ENCODE measurements at places on chromosomes 1 and 21.

DNA sequence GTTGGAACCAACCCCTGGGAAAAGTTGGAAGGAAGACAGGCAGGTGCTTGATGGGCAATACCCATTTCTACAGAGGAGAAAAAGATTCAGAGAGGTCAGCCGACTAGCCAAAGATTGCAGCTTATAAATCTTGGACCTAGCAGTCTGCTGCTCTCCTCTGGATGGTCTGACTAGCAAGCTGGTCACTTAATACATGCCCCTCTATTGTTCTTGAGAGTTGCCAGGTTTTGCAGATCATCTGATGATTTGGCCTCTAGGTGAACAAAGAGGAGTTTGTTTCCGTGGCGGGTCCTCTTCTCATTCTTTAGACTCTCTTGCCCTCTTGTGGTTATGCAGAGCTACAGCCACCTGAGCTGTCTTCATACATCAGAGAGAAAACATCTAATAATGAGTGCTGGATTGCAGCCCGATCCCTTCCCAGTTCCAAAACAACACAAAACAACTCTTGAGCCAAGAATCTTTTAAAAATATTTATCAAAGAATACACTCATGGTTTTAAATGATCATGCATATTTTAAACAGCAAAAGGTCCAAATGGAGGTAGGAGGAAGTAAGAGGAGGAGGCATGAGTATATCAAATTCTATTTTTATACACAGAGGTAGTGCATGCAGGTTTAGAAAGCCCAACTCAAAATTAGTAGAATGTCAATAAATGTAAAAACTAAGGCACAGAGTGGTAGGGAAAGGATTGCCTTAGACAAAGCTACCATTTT is 115.7 kb downstream of the SLC30A10 start:
- DNase-seq = no peak

DNA sequence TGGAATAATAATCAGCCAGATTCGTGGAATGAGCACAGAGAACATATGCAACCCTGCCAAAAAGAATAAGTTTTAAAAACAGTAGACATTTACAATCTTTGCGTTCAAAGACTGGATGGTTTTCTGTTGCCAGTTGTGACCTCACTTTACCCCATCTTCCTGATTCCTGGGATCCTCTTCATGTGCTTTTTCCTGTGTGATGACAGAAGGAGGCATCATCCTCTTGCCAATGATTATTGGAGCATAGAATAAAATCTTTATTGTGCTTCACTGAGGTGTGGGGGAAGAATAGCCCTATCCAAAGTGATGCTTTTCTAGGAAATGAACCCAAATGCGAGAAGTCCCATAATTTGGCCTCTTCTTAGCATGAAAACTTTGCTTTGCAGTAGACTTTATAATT is 15.0 kb upstream of the BARHL2 start:
- DNase-seq = no peak

- DNase-seq = no peak
Measured at GRCh38 chr1:202578001-202578504, 132.2 kb downstream of the SYT2 start.

- DNase-seq = no peak
Measured at GRCh38 chr1:100077531-100077930, 55.2 kb downstream of the SASS6 start.

- DNase-seq = no peak
Measured at GRCh38 chr1:183636783-183637182, 1.2 kb upstream of the ARPC5 start.

GRCh38 chr21:42459546-42460215 is 36.3 kb downstream of the RSPH1 start:
- DNase-seq = no peak

GRCh38 chr1:11046270-11046566 is 821 bp downstream of the MASP2 start:
- DNase-seq = no peak

DNA sequence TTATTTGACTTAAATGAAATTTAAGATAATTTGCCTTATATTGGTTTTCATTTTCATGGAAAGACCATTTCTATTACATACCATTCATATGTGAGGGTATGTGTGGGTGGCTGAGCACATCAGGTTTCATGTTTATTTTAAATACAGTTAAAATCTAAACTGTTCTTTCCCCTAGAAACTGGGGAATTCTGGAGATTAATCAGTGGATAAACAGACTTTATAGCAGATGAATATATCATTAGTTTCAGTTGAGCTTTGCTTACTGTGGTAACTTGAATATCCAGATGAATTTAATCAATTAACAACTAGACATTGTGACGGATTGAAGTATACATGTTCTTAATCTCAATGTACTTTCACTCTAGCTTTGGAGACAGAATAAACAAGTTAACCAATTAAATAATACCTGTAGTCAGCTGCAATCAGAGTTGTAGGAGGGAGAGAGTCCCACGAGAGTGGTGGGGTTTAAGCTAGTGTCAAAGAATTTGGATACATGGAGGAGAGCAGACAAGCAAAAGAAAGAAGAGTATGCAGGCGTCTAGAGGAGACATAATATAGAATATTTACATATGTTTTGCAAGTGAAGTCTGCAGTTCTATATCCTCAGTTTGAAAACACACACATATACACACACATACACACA is 97.6 kb downstream of the PDE4B start:
- no peak for DNase-seq

GRCh38 chr1:15017120-15017519 is 136.4 kb upstream of the TMEM51 start:
- DNase-seq = no peak

- no peak for DNase-seq
Measured at GRCh38 chr1:19648689-19649088, 4.6 kb downstream of the NBL1 start.

DNA sequence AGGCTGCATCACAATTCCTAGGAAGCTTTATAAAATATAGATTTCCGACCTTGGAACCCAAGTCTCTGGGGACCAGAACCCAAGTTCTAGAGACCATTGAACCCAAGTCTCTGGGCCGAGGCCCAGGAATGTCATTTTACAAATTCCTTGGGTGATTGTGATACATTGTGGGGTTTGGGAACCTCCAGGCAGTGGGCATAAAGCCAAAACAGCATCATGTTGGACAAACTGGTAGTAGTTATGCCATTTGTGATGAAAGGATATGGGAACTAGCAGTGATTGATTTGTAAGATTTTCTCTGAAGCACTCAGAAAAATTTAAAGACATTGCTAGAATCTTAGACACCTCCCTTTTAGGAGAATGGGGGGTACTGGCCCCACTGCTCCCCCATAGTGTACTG is 160.2 kb downstream of the HIVEP3 start:
- no peak for DNase-seq

- DNase-seq = no peak
Measured at GRCh38 chr1:227343727-227344551, 25.6 kb upstream of the CDC42BPA start.

DNA sequence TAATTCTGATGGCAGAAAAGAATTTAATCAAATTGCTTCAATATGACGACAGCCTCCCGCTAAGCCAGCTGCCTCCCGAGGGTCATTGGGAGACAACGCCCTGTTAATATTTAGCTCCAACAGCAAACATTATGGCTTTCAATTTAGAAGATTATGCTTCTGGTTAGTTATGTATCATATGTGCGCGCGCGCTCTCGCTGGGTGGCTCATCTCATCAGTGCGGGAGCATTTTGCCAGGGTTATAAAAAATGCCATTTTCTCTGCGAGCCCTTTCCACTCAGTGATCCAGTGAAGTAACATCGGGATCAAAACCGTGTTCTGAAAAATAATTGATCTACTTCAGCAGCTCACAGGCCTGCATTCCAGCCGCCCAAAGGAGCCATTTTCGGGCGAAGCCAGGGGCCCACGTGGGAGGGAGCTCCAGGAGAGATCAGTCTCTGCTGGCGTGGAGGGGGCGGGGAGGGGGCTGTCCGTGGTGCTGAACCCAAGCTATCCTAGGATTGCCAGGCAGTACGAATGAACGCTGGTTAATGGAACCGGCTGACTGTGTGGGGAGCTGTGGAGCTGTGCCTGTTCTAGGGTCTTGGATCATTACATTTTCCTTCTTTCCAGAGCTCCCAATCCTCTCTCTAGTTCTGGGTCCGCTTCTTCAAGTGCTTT is 219.1 kb upstream of the ZC3H12A start:
- no peak for DNase-seq

- DNase-seq = no peak
Measured at GRCh38 chr1:245154429-245155271, at the start of gene KIF26B. TSS of gene KIF26B (plus strand) at chr1:245154985. CDS start at chr1:245155425, 440 bp downstream.

DNA sequence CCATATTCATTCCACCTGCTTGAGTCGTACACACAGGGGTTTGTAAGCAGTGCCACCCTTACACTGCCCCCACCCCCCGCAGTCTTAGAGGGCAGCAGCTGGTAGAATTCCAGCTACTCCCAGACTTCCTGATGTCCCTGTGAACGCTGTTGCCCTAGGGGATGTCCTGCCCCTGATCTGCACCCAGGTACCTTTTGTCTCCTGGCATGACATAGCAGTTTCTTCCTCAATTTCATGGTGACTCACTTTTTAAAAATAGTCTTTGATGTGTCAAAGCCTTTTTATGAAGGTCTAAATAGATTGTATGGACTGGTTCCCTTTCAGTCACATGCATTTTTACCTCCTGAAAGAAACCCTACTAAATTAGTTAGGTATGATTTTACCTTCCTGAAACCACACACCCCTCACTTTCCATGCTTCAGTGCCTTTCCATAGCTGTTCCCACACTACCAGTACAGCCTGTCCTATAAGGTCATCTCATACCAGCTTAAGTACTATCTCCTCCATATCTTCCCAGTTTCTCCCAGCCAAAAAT is 76.4 kb downstream of the ST3GAL3 start:
- no peak for DNase-seq

GRCh38 chr1:6329851-6330250 is 63.7 kb downstream of the ACOT7 start:
- DNase-seq = no peak

GRCh38 chr1:117735045-117735992 is 129.5 kb downstream of the TENT5C start:
- no peak for DNase-seq

DNA sequence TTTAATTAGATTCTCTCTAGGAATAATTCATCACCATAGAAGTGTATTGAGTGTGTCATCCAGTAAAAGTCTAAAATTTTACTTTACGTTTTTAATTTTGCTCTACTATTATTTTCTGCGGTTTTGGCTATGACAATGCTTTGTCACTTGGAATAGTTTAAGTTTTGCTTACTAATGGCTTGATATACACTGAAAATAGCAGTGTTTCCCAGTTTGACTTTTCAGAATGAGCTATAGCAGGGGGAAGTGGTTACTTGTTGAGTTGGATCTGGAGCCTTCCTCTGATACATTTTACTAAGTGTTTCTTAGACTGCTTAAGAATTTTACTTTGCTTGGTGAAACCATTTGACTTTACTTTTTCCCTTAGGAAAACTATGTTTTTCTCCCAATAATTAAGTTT is 5.0 kb downstream of the DNAJC16 start:
- DNase-seq = no peak

Measured in stimulated activated CD8-positive, alpha-beta memory T cell treated with anti-CD3 and anti-CD28 coated beads, Interleukin-7, amount 100 ng/mL, for 48 hours (primary cell).